Left lung (tissue), 14 donors: ENCODE measurements at places on chromosomes 2 and 18.

- DNase-seq, result no peak
Observed at GRCh38 chr2:102486941-102487702, 14.1 kb downstream of the SLC9A4 start.

DNA sequence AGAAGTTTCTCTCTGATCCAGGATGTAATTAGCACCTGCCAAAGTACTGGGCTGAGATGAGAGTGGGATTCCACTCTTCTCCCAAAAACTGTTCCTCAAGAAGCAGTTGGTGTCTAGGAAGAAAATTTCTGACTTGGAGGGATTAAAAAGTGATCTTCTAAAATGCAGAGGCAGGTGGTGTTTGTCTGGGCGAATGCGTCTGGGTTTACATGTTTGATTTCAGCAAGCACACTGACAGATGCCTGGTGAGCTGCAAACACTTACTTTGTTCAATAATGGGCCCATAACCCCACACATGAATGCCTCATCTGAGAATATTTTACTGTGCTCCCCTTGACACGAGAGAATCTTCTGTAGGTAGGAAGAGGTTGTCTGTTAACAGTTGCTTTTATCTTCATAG, 24.3 kb upstream of the KCNF1 start:
- no peak for DNase-seq

GRCh38 chr18:58097121-58097906, 53.3 kb downstream of the NEDD4L start:
- DNase-seq, result no peak

GRCh38 chr2:24969784-24970183, 2.0 kb downstream of the DNAJC27 start:
- no peak for DNase-seq

DNA sequence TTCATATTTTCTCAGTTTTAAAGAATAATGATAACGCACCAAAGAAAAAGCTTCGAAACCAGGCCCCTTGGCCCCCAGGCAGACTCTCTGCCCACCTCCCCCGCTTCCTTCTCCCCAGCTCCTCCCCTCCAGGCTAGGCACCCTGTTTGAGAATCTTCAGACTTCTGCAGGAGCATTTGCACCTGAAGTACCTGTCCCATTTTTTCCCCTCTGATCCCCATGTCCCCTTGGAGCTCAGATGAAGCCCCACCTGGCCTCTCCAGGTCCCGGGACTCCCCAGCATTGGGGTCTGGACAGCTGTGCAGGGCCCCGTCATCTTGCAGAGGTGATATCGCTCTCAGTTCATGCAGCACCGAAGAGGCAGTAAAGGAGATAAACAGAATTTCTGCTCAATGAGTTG, 35.5 kb upstream of the KLHL29 start:
- no peak for DNase-seq

DNA sequence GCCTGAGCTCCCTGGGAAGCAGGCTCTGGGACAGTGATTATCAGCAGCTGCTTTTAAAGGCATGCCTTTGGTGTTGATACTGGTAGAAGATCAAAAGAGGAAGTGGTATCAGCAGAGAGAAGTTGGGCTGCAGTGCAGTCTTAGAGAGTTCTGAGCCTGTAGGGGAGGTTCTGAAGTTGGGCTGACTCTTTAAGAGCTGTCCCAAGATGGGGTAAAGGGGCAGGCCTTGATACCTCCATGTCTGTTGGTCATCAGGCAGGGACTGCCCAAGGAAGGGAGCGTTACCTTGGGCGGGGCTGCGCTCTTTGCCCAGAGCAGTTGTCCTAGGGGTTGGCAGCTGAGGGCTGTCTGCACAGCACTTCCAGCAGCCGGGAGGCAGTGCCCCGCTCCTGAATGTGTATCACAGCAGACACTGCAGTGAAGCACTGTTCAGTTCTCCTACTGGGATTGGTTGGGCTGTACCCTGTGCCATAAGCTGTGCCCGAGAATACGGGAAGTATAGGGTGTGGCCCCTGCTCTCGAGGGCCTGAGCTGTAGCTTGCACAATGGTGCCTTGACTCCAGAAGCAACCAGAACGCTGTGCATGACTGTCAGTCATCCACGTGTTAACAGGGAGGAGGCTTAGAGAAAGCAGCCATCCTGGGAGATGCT, 177.0 kb downstream of the CTIF start:
- peak; percentile 78 for DNase-seq

GRCh38 chr2:110104025-110104771, 11.4 kb downstream of the MALL start:
- no peak for DNase-seq

GRCh38 chr2:77009307-77009706, 512.9 kb downstream of the LRRTM4 start:
- DNase-seq, result no peak

- DNase-seq, result no peak
Observed at GRCh38 chr2:41873102-41874031, 174.5 kb upstream of the PKDCC start.

- peak; percentile 32 for DNase-seq
Observed at GRCh38 chr2:58428096-58429013, 187.2 kb upstream of the FANCL start.

DNA sequence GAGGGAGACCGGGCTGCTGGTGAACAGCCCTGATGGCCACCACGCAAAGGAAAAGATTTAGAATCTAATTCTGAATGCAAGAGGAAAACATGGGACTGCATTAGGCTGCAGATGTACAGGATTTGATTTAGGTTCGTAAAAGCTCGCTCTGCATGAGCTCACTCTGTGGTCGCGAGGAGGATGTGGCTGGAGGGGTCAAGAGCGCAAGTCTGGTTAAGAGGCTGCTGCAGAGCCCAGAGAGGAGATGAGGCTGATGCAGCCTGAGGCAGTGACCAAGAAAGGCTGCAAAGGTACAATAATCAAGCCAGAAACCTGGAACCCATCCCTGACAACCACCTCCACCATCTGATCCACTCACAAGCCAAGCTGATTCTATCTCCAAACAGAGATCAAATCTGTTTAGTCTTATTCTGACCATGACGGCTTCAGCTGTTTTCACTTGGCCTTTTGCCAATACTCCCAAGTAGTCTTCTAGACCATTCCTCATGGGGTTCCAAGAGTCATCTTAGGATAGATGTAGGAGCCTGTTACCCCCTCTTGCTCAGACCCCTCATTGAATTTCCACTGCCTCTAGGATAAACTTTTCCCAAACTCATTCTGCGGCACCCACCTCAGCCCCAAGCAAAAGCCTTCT, 58.9 kb upstream of the ARL4C start:
- no peak for DNase-seq

DNA sequence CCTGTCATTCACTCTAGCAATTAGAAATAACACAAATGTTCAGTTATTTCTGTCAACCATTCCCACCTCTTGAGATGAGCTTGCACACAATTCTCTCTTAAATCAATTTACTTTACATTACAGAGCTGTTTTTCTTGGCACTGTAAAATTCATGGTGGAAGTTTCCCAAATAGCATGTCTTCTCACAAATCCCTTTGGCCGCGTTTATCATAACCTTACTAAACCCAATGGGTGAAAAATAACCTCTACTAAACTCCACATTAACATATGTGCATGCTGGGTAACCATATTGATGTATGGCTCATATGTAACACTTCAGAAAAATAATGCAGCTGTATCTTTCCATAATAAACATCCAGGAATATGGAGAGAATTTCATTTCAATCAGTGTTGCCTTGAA, 75.5 kb upstream of the SULT1C3 start:
- DNase-seq, result no peak

DNA sequence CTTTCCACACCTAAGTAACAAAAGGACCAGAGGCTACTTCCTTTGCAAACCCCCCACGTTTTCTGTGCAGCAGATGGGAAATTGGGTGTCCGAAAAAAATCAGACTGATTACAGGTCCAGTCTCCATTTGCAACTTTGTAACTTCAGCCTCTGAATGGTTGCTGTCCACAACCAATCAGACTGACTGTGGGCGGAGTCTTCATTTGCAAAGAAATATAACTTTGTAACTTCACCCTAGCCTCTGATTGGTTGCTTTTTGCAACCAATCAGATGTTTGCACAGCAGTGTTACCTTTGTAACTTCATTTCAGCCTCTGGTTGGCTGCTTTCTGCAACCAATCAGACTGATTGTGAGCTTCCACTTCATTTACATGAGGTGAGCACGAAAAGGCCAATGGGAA, 27.8 kb upstream of the CACNB4 start:
- no peak for DNase-seq

DNA sequence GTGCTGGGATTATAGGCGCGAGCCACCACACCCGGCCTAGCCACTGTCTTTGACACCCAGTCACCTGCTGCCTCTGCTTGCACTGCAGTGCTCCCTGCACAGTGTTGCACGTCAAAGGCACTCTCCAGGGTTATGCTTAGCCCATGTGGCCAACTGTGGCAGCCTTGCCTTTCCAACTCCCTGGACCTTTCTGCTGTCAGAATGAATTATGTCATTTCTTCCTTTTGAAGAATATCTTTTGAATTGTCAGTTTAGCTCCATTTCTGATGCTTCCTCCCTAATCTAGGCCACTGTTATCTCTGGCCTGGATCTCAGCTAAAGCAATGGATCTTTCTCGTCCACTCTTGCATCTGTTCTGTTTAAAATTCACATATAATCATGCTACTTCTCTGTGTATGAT, 29.3 kb upstream of the LRRTM1 start:
- no peak for DNase-seq

DNA sequence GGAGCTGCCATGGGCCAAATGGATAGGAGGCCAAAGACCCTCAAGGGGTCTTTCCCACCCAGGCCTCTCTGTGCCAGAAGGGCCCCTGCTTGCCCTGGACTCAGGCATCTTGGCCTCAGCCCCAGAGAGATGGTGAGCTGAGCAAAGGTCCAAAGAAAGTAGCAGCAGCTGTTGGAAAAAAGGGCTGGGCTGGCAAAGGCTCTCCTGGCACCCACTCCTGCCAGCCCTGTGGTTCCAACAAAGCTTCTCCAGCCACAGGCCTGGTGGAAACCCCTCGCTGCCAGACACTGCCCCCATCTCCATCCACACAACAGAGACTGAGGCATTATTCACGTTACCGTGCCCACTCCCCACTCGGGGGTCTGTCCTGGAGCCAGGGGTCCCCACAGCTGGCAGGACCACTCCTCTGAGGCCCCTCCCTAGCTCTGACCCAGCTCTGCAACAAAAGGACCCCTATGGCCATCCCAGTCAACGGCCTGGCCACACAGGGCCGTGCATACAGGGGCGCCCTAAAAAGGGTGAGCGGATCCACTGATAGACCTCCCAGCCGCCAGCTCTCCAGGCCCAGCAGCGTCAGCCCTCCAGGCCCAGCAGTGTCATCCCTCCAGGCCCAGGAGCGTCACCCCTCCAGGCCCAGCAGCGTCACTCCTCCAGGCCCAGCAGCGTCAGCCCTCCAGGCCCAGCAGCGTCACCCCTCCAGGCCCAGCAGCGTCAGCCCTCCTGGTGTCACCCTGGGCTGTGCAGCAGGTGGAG, 10.1 kb downstream of the BIN1 start:
- no peak for DNase-seq

- no peak for DNase-seq
Observed at GRCh38 chr2:234887195-234887594, 64.6 kb upstream of the SH3BP4 start.

DNA sequence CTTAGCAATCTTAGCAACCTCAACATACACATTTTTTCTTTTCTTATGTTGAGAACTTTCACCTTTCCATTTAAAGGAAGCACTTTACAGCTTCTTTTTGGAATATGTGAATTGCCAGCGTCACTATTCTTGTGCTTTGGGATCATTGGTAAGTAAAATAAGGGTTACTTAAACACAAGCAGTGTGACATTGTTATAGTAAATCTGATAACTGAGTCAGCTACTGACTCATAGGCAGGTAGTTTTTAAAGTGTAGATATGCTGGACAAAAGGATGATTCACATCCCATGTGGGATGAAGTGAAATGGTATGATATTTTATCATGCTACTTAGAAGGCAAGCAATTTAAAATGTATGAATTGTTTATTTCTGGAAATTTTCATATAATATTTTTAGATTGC, 637.2 kb downstream of the DCDC2C start:
- DNase-seq, result no peak

- DNase-seq, result no peak
Observed at GRCh38 chr18:23179416-23179815, 44.1 kb downstream of the CABLES1 start.

DNA sequence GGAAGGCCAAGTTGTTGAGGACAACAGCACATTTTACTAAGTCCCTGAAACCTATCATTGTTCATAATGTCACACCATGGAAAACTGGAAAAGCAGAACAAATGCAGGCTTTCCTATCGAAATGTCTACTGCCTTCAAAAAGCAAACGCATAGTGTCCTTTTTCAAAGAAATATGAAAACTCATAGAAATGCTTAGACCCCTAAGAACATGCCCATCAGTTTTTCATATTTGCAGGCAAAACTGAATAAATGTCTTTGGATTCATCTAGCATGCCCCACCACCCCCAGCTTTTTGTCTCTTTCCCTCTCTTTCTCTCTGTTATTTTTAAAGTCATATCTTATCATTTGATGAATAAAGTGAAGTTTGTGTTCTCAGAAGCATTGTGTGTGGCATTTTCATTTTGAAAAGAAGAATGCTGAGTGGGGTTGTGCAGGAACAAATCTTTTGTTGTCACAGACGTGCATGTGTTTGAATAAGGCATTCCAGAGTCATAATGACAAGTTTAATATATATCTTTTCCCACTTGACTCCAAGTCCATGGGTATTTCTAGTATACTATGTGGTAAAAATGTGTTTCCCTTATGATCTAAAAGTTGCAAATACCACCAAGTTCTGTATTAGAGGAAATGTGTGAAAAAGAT, 2180.0 kb upstream of the PIK3C3 start:
- no peak for DNase-seq

GRCh38 chr2:57806449-57806968, 240.1 kb upstream of the VRK2 start:
- DNase-seq, result no peak

- no peak for DNase-seq
Observed at GRCh38 chr2:156279446-156280150, 52.9 kb downstream of the NR4A2 start.

DNA sequence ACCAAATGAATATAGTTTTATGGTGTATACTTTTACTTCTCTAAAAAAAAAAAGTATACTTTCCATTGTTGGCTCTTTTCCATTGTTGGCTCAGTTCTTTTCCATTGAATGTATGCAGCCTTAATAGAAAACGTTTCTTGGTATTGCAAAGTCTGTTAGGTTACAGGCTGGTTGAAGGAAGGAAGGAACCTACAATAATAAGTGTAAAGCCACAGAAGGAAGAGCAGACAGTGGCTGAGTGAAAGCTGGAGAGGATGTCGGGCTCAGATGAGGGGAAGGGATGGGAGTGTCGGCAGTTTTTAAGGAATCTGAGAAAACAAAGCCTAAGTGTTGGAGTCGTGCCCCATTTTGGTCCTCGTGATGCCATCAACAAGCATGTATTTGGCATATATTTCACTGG, 6.8 kb downstream of the COPS8 start:
- DNase-seq, result no peak

- DNase-seq, result no peak
Observed at GRCh38 chr2:215811409-215812345, 201.7 kb downstream of the MREG start.

- no peak for DNase-seq
Observed at GRCh38 chr2:10481055-10481665, 33.0 kb upstream of the ODC1 start.

- no peak for DNase-seq
Observed at GRCh38 chr2:46569061-46569560, 89.7 kb downstream of the TMEM247 start.
